Choroid plexus epithelial cell (primary cell): ENCODE measurements at places on chromosomes 13 and 19.

DNA sequence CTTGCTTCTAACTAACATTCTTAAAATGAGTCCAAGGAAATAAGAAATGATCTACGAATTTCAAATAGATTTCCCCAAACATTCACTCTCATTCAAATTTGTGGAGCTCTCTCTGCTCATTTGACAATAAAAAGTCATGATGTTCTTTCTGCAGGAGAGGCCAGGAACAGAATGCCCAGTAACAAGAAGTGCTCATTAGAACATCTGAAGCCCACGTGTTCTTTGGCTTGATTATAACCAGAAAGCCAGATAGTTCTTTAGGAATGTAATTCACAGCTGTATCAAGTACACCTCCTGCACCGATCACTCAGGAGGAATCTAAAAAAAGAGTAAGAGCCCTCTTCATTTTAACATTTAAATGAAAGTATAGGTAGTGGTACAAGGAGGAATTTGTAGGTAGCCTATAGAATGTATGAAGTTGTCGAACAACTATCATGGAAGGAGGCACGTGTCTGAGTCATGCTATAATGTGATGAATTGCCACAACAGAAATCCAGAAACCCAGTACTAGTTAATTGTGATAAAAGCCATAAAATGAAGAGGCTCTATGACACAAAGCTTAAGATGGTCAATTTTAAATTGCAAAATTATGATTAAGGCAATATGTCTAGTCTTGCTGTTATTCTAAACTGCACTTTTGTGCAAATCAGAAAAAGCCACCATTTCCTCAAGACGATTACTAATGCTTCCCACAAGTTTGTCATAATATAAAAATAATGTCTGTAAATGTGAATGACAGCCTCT lies 12.8 kb downstream of the MEDAG start:
- no peak for DNase-seq

- no peak for DNase-seq
These were observed 11.6 kb upstream of the CNMD start for GRCh38 chr13:52751196-52751595.

- no peak for DNase-seq
These were observed 708.2 kb downstream of the UQCRFS1 start for GRCh38 chr19:28504727-28505126.

GRCh38 chr19:53980539-53981375 lies 10.7 kb upstream of the CACNG6 start:
- peak; percentile 89 for DNase-seq

DNA sequence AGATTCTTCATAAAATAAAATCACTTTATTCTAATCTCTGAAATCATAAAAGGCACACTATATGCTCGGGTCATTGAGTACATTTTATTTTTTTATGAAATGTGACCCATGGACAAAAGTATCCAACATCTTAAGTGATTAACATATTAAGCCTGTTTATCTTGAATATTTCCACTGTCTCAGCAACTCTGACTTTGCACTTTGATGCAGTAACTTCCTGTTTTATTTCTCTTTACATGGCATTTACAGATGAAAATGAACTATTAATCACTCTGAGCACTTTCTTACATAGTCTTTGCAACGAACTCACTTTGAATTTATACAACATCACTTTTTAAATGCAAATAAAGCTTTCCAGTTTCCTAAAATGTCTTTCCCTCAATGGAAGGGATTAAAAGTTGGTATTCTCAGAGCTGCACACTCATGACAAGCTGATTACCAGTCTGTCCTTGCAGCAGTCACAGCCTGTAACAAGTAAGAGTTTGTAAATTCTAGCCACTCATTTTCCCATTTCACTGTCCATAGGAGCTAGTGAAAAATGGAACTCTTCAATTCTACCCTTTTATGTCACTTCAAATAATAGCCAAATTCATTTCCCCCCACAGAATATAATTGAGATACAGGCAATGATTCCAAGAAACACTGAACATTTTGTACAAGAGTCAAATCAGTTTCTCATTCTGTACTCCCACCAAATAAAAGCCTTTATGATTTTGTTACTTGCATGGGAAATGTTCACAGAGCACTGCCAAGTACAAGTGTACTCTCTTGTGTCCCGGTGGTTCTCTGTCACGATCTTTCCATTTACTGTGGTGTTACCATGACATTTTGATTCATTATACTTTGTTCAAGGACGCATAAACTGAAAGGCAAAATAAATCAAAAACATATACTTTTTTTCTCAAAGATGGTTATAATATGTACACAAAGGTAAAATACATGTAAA lies 1968.9 kb downstream of the PCDH9 start:
- DNase-seq = peak; percentile 36

DNA sequence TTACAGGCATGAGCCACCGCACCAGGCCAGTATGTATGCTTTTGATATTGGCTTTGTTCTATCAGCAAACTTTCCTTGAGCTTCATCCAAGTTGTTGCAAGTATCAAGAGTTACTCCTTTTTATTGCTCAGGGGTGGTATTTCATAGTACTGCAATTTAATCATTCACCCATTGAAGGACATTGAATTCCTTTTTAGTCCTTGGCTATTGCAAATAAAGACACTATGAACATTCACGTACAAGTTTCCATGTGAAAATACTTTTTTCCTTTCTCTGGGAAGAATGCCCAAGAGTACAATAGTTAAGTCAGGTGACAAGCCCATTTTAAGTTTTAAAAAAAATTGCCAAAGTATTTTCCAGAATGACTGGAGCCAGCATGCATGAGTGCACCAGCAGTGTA lies 20.4 kb downstream of the CEACAM3 start:
- no peak for DNase-seq

- no peak for DNase-seq
These were observed 87.8 kb downstream of the FNDC3A start for GRCh38 chr13:49063497-49063896.

- peak; percentile 28 for DNase-seq
These were observed 33.7 kb downstream of the SIAH3 start for GRCh38 chr13:45817833-45818232.

GRCh38 chr19:43880483-43880882 lies 53.4 kb downstream of the ZNF283 start:
- DNase-seq = no peak

DNA sequence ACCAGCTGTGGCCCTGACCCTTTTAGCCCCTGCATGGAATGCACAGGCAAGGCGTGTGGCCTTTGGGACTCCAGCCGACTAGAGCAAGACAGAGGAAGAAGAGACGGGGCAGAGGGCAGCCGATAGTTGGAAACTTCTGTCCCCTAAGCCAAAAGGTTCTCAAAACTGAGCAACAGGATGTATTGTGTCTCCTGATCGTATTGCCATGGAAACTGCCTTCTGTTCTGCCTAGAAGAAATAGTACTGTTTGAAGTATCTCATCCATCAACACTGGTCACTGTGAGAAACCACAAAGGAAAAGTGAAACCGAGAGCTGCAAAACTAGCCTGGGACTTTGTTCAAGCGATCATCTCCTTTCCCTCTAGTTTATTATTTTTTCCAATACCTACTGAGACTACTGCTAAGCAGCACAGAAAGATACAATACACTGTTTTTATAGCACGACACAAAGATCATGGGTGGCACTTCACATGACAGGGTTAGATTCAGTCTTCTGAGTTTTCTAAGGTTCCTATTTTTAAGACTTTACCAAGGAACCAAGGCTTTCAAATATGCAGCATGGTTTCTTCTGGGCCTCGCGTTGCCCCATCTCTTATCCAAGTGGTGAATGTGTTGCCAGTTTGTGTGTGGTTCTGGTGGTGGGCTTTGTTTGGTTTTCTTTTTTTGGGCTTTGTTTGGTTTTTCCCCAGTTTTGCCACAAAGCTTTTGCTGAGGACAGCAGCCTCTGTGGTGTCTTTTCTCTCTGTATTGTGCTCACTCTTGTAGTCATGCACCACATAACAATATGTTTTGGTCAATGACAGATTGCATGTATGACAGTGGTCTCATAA lies 49.3 kb upstream of the GPR183 start:
- peak; percentile 97 for DNase-seq

GRCh38 chr19:44653977-44654774 lies 10.5 kb downstream of the PVR start:
- peak; percentile 63 for DNase-seq

DNA sequence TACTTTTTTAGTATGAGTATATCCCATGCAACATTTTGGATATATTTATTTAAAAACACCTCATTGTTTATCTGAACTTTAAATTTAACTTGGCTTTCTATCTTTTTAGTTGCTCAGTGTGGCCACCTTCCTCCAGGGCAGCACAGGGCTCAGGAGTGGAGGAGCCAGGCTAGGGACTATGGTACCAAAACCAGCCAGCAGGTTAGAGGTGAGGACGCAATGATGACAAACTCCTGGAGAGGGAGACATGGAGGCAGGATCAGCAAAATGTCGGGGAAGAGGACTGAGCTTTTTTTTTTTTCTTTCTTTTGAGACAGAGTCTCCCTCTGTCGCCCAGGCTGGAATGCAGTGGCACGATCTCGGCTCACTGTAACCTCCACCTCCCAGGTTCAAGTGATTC lies 29.6 kb upstream of the CALM3 start:
- peak; percentile 19 for DNase-seq

GRCh38 chr13:27250833-27251165 lies 559 bp upstream of the RPL21 start:
- no peak for DNase-seq

GRCh38 chr13:22690756-22691155 lies 490.0 kb upstream of the SGCG start:
- no peak for DNase-seq

- DNase-seq = peak; percentile 99
These were observed 67.1 kb downstream of the RASA3 start for GRCh38 chr13:114065141-114065925.

DNA sequence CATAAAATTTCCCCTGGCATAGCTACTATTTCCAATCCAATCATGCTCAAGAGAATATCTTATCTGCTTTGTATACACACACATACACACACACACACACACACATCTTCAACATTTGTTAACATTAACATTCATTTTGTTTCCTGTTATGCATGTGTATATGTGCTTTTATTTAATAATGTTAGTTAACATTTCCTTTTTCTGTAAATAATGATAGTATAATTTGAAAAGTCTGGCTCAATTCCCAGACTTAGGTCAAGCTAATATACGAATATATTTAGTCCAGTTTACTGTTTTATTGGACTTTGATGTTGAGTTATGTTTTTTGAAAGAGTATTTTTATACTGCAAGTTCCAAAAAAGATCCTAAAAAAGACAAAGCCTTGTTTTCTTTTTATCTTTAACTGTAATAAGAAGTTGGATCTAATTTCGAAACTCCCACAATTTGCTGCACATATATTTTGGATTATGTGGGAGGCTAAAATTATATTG lies 1072.4 kb downstream of the EFNB2 start:
- DNase-seq = peak; percentile 36

DNA sequence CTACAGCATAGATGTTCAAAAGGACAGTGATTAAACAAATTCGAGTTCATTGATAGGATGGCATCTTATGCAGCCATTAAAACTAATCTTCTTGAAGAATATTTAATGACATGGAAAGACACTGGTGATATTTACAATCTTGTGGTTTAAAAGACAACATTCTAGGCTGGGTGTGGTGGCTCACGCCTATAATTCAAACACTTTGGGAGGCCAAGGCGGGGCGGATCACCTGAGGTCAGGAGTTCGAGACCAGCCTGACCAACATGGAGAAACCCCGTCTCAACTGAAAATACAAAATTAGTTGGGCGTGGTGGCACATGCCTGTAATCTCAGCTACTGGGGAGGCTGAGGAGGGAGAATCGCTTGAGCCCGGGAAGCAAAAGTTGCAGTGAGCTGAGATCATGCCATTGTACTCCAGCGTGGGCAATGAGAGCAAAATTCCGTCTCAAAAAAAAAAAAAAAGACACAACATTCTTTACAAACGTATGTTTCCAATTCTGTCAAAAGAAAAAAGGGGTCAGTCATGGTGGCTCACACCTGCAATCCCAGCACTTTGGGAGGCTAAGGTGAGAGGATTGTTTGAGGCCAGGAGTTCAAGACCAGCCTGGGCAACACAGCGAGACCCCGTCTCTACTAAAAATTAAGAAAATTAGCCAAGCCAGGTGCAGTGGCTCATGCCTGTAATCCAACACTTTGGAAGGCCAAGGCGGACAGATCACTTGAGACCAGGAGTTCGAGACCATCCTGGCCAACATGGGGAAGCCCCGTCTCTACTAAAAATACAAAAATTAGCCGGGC lies 2.5 kb upstream of the PAK4 start:
- no peak for DNase-seq

GRCh38 chr13:78826936-78827335 lies 168.0 kb upstream of the OBI1 start:
- no peak for DNase-seq

DNA sequence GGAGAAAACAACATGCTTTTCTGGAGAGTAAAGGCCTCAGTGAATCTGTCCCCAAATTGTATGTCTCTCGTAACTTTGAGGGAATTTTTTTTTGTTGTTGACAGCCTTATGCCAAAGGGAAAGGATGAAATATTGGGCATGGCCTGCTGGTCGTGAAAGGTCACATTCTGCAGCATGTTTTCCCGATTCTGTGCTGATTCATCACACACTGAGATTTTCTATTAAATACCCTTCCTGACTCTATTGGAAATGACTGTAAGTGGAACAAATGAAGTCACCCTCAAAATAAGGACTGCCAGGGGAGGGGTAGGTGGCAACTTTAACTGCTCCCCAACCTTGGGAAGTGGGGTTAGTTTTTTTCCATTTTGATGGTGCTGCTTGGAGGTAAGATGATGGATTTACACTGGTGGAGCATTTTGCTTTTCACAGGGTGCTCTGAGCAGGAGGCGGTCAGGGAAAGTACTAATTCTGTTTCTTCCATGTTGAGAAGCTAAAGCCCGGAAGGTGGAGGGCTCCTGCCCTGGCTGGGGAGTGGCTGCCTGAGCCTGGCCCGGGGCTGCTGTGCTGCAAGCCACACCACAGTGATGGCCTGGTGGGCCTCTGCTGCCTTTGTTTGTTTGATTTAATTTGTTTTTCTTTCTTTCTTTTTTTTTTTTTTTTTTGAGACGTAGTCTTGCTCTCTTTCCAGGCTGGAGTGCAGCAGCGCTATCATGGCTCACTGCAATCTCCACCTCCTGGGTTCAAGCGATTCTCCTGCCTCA lies 116.8 kb upstream of the SPATA13 start:
- no peak for DNase-seq

- DNase-seq = peak; percentile 85
These were observed 3.7 kb upstream of the SIN3B start for GRCh38 chr19:16825312-16826052.

GRCh38 chr13:105070452-105070851 lies 1465.0 kb downstream of the EFNB2 start:
- DNase-seq = no peak

GRCh38 chr13:60646620-60647019 lies 249.6 kb downstream of the TDRD3 start:
- DNase-seq = no peak

GRCh38 chr13:111519041-111519440 lies 198.6 kb downstream of the TEX29 start:
- DNase-seq = no peak

DNA sequence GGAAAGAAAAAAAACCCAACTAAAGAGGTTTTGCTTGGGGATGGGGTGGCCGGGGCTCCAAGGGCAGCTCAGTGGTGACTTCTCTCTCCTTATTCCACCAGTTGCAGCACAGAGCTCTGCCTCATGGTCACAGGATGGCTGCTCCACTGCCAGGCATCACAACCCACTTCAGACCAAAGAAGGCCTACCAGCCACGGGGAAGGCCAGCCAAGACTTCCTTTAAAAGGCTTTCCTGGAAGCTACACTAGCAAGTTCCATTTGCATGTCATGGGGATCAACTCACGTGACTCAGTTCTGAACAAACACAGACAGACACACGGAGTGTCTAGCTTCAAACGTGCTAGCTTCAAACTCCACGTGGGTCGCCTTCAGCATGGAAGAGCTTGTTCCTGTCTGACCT lies 13.2 kb upstream of the EIF3G start:
- no peak for DNase-seq

GRCh38 chr13:78596736-78597601 lies 6.4 kb downstream of the POU4F1 start:
- no peak for DNase-seq

GRCh38 chr13:42836930-42837690 lies 55.7 kb downstream of the FAM216B start:
- DNase-seq = peak; percentile 91
